Ovary (tissue), 10 donors: ENCODE measurements at places on chromosomes 13 and 19.
A peak's percentile ranks its signal among the peaks of the same experiment; 100 is the strongest.

GRCh38 chr13:74270018-74270417 lies 135.8 kb upstream of the KLF12 start:
- DNase-seq, result no peak

GRCh38 chr13:114114006-114114640 lies 18.3 kb downstream of the RASA3 start:
- no peak for DNase-seq

- DNase-seq, result peak; percentile 78
Measured at GRCh38 chr19:8578642-8579265, 1.5 kb upstream of the MYO1F start.

- DNase-seq, result no peak
Measured at GRCh38 chr19:4597975-4598671, 38.6 kb upstream of the SEMA6B start.
